ENCODE measurements at places on chromosomes 7 and 10.

GRCh38 chr7:82615527-82615926 is 171.9 kb upstream of the CACNA2D1 start:
- DNase-seq, result no peak

DNA sequence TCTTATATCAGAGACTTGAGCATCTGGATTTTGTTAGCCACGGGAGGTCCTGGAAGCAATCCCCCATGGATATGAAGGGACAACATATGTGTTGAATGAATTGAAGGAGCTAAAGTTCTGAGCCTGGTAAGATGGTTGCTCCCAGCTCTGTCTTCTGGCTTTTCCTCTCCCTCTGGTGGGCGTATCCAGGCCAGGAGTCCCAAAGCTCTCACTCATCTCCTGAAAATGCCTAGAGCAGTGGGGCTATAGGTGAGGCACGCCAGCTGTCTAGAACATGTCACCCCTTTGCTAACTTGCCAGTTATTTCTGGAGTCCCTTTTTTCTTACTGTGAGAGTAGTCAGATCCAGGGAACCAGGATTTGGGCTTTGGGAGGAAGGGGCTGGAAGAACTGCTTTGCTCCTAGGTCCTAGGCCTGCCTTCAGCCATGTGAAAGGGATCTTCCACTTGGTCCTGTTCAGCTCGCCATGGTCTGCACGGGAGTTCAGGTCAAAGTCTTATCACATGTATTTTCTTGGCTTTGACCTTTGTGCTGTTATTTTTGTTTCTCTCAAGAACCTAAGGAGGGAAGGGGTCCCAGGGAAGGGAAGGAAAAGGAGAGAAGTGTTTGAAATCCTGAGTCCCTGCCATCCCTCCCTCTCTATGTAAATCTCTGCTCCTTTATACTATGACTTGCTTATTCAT is 73.6 kb downstream of the MINPP1 start:
- DNase-seq, result no peak

GRCh38 chr7:154676422-154677073 is 326.4 kb downstream of the PAXIP1 start:
- DNase-seq, result no peak

- DNase-seq, result no peak
These were observed 13.7 kb upstream of the MAP3K8 start for GRCh38 chr10:30420266-30420665.

DNA sequence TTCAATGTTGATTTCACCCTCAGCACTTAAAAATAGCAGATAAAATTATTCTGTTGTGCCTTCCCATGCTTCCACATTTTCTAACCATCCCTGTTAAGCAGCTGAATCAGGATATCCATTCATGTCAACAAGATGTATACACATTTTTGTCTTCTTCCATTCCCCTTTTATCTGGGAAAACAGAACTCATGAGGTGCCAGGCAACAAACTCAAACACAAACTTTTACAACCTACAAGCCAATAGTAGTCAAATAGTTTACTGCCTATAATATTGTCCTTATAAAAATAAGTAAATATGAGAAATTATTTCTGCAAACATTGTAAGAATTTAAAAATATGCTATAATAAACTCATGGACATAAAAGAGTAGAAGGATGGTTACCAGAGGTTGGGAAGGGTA is 1569.8 kb downstream of the REEP3 start:
- DNase-seq, result no peak

GRCh38 chr7:111145472-111145871 is 54.5 kb downstream of the LRRN3 start:
- no peak for DNase-seq

DNA sequence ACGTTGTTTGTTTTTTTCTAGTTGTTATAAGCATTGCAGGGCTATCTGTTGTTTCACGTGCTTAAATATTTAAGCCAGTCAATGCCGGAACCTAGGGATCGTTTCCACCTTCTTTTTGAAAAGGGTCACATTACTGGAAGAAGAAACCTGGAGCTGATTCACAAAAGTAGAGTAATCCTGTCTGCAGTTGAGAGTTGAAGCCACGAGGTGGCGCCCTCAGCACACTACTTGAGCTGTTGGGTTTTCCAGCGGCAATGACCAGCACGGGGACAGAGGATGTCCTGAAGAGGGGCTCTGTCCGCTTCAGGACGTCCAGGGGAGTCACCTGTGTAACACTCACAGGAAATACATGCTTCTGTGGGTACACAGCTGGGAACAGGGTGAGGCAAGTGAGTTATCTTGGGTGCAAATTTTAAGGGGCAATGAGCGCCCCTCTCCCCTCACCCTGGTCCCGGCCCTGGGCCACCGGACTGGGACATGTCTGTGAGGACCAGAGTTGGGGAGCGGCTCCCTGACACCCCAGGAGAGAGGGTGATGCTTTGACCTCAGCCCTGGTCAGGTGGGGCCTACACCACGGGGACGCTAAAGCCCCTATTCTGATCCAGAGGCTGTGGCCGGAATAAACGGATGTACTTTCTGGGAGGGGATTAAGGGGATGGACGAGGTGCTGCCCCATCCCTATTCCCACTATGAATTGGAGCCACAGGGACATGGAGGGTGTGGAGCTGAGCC is 26.3 kb upstream of the WDFY4 start:
- peak; percentile 85 for DNase-seq

DNA sequence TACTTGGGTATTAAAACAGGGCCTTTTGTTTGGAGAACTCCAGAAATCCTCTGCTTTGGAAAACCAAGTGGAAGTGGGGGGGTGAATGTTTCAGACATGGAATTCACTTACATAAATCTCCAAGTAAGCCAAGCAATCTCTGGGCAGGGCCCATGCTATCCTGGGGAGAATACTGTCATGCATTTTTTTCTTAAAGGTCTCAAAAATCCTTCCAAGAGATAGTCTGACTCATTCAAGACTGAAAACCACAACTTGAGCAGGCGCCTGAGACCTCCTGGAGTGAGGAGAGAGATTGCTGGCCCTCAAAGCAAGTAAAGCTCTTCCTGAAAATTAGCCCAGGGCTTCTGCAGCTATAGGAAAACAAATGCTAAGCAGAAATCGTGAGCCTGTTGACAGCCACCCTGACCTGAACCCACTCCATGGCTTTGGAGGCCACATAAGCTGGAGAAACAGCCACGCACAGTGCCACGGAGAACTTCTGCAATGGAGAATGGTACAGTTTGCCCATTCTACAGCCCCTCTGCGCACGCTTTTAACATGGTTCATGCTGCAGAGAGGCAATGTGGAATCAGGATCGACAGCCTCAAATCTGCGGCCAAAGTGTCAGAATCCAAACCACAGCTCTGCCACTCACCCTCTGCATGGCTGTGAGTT is 203.1 kb upstream of the AUTS2 start:
- DNase-seq, result peak; percentile 77

- no peak for DNase-seq
These were observed 49.0 kb downstream of the NPVF start for GRCh38 chr7:25179325-25179724.

DNA sequence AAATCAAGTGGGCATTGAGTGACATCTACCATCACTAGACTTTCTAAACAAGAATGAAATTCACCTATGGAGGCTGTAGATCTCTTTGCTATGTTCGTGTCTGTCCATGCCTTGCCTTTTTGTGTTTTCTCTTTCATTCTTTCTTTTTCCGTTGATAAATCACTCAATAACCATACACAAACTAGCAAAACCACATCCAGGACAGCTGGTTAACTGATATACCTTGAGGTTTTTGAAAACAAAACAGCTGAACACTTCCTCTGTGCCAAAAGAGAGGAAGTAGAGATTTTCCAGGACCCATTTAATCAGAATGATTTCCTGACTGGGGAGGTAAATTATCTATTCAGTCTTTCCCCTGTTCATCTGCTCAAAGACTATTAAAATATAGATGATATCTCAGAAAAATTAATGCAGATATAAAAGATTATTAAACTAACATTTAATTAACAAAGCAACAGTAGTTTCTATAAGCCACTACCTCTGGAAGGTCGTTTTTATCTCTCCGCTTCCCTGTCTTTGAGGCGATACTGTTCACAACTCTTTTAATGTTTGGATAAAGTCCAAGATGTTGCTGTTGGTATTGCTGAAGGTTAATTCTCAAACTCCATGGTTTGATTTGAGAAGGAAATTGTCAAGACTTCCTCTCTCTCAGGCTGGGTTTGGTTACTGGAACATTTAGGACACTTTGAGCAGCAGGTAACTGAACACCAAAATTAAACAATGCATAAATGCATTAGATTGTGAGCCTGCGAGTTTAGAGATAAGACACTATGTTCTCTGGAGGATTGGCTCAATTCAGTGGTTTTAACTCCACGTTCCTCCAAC is 24.4 kb upstream of the C10orf67 start:
- DNase-seq, result no peak

GRCh38 chr7:111958431-111958830 is 247.8 kb downstream of the DOCK4 start:
- DNase-seq, result no peak

DNA sequence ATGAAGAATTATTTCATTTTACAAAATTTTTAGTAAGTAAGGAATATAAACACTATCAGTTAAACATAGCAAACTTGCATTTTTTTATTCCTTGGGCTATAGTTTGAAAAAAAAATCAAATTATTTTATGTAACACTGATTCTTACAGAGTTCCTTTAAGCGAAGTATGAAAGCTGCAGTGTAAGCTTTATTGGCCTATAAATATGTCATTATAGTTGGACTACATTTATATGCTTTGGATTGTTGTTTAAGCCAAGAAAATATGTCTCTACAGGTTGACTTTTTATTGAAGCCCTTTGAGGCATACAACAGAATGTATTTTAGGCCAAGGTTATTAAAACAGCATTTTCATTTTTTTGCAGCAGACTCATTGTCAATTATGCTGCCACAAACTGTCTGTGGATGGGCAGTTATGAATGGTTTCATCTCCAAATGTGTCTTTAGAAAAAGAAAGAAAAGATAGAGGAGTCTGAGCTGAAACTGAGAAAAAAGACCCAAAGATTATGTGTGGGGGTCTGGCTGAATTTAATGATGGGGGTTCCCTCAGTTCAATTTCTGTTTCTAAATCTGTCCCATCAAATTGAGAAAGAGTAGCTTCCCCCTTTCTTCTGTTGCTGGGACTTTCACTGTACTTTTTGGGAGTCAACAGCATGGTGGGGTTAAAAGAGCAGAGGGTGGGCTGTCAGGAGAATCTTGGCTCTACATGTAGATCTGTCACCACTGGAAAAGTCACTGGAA is 43.1 kb downstream of the ARID5B start:
- DNase-seq, result no peak

DNA sequence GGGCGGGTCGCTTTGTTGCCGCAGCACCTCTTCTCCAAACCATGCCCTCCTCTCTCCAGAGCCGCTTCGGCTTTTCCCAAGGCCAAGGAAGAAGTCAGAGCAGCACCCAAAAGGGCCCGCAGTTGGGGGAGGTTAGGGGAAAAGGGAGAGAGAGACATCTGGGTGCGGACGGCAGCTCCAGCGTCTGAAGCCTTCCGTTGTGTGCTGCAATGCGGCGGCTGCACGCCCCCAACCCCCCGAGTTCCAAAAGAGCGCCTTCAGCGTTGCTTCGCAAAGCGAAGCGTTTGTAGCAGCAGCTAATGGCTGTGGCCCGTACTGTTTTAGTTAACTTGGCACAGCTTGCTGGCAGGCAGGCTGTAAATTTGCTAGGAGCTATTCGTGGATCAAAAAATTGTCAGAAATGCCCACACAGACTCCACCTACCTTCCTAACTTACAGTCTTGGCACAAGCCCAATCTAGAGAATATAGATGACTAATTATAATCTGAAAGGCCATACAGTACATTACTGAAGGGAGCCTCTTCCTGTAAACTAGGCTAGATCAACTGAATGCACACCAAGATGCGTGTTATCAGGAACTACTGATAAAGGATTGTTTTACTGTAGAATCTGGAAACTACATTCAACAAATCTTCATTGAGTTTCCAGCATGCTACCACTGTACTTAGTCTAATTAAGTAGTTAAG is 1.1 kb upstream of the KBTBD2 start:
- peak; percentile 69 for DNase-seq

- no peak for DNase-seq
These were observed 248.1 kb downstream of the KIF20B start for GRCh38 chr10:89949496-89949895.

GRCh38 chr7:94247970-94248369 is 146.7 kb upstream of the COL1A2 start:
- DNase-seq, result no peak

GRCh38 chr10:20004087-20004523 is 187.9 kb downstream of the PLXDC2 start:
- no peak for DNase-seq

GRCh38 chr10:33310853-33311252 is 23.6 kb downstream of the NRP1 start:
- no peak for DNase-seq

DNA sequence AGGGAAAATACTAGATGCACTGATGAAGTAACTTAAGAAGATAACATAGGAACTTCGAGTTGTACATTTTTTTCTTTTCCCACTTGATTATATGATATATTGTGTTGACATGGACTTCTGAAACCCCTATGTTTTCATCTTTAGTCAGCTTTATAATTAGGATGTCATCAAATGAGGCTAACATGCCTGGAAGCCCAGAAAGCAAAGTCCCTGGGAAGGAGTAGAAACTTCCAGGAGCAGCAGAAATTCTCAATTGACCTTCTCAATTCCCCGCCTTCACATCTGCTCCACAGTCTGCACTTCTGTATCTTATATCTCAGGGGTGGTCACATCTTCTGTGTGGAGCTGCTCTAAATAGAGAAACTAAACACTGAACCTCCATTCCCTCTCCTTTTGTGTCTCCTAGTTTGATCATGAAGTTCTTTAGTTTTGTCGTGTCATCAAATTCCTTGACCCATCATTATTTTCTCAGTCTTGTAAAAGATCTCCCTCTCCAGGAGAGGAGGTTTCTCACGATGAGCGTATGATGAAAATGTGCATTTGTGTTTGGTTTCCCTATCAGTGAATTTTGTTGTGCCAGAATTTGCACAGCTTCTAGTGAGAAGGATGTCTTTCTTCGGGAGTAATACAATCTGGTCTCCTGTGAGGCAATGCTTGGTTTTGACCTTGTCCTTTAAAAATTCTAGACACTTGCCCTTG is 303.3 kb downstream of the SUGCT start:
- no peak for DNase-seq

DNA sequence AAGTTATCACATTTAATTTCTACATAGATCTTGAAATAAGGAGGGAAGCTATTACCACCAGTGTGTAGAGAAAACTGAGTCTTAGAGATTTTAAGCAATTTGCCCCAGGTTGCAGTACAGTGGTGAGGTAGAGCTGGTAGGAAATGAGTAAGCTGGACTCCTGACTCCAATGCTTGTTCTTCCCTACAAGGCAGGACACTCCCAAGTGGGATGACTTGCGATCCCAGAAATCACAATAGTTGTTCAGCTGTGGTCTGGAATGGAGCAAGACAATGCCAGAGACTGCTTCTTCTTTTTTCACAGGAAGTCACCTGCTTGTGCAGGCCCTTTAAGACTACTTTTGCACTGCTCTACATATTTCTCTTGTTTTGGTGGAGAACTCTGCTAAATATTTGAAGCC is 327.2 kb upstream of the BMPER start:
- no peak for DNase-seq

- DNase-seq, result no peak
These were observed 24.3 kb downstream of the SPAG6 start for GRCh38 chr10:22369434-22370072.
